ENCODE measurements at places on chromosomes 2 and 18.

DNA sequence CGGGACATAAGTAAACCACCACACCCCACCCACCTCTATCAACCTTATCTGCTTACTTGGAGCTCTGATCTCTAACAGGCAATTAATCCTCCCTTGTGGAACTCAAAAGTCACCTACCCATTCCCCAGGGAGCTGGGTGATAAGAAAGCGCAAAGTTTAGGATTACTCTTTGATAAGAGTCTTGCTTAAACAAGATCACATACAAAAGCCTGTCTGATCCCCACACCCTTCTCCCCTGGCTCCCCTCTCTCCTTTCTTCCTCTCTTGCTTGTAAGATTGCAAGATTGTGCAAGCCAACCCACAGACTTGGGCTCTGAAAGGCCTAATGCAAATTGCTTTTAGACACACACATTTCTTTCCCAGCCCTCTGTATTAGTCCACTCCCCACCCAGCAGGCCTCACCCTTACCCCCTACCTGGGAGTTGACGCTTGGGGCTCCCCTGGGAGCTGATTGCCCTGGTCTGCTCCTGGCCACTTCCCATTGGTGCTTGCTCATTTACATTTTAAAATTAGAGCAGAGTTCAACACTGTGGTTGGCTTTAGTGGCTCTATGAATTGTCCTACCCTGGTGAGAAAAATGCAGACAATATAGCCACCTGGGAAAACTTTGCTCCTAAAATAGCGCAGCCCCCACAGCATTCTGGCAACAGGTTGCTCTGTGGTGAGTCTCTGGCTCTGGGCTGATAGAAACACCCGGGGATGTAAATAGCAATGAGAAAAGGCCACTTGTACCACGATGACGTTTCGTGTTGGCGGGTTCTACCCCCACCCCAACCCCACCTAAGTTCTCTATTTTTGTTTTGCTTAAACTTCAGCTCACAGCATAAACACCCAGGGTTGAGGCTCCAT is 92.8 kb upstream of the MSH2 start:
- DNase-seq: no peak

DNA sequence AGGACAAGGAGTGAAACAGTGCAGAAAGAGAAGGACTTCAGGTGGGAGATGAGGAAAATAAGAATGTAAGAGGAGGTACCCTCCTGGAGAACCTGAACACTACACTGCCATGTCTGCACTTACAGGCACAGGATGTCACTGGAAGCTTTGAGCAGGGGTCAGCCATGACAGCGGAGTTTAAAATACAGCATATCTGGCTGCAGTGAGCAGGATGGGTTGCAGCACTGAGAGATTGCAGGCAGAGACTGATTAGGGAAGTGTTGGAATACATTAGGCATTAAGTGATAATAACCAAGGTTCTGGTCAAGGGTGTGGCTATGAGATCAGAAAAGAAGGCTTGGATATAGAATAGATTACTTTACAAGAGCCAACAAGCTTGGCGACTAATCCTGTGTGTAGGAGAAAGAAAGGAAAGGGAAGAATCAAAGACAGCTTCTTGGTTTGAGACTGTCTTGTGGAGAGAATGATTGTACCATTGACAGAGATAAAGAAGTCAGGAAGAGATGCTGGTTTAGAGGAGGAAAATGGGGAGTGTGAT is 171.1 kb upstream of the RBMS1 start:
- no peak for DNase-seq

- DNase-seq: no peak
Observed at GRCh38 chr2:105323111-105323510, 6.4 kb downstream of the TGFBRAP1 start.

DNA sequence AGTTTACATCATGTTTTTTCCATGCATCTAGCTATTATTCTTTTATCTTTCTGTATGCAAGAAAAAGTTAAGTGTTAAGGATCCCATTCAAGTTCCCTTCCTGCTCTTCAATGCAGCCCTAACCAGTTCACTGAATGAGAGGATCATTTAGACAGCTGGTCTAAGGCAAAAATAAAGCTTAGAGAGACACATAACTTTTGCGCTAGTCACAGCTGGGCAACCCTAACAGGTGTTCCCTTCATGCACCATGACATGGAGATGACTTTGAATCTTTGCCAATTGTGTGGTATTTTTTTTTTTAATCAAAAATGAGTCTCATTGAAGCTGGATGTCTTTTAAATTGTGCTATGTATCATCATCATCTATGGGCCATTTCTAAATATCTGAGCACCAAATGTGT is 393.8 kb upstream of the CYRIA start:
- no peak for DNase-seq

DNA sequence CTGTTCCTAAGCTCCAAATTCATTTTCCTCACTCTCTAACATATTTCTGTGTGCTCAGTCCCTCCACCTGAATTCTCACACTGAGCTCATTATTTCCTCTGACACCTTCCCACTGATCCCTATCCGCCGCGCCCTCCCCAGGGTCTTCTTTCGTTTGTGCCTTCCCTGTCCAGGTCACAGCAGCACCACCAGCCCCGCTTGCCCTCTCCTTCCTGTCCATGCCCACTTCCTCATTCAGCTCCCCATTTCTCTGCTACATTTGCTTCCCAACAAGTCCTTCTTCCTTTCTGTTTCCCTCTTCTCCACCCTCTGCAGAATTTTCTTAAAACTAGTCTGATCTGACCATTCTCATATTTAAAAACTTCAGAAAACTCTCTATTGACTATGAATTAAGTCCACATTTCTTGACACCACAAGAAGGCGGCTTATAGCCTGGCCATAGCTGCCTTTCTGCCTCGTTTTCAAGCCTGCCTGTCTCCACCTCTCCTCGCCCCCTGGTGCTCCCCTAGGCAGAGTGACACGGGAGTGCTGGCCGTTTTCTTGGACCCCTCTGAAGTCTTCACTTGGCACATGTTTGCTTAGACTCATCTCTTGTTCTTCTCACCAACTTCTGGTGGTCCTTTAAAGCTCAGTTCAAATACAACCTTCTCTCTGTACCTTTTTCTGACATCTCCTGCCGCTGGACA is 138.7 kb upstream of the BOD1L2 start:
- no peak for DNase-seq

GRCh38 chr2:106516864-106517263 is 29.7 kb downstream of the CD8B2 start:
- DNase-seq: no peak

DNA sequence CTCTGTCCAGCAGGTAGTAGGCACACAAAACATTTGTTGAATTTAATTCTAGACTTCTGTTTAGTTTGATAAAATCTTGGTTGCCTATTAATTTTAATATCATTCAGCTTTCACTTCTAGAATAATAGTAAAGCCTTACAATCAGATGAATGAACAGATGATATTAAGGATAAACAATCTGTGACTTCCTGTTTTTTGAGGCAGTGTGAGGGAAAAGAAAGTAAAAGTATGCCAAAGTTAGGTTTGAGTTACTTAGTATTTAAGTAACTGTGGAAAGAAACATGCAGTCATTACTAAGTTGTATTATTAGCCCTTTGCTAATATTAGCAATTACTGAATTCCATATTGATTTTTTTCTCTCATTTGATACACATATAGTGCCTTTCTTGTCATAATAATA is 31.5 kb downstream of the EPB41L5 start:
- DNase-seq: no peak

Measured in activated CD8-positive, alpha-beta memory T cell treated with anti-CD3 and anti-CD28 coated beads, Interleukin-2, amount 10 ng/mL, durations not matched to agents 7 days and 5 days (primary cell).